ENCODE measurements at places on chromosomes 5 and 9.
A peak's percentile ranks its signal among the peaks of the same experiment; 100 is the strongest.

- no peak for DNase-seq
These were observed 7.2 kb upstream of the TMEFF1 start for GRCh38 chr9:100465761-100466160.

DNA sequence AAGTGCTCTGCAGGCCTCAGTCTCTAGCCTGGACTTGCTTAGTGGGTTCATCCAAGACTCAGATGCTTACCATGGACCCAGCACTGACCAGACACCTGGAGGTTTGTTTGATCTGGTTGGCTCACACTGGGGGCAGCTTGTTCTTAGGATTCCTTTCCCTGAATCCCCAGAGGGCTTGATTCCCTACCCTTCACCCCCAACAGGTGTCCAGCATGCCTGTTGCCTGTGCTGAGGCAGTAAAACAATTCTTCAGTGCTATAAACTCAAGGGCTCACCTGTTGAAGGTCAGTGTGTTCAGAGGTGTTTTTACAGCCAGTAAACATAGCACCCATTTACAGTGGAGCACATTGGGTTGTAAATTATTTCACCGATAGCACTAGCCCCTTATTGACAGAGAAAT is 123.8 kb upstream of the KLF4 start:
- DNase-seq, result no peak

DNA sequence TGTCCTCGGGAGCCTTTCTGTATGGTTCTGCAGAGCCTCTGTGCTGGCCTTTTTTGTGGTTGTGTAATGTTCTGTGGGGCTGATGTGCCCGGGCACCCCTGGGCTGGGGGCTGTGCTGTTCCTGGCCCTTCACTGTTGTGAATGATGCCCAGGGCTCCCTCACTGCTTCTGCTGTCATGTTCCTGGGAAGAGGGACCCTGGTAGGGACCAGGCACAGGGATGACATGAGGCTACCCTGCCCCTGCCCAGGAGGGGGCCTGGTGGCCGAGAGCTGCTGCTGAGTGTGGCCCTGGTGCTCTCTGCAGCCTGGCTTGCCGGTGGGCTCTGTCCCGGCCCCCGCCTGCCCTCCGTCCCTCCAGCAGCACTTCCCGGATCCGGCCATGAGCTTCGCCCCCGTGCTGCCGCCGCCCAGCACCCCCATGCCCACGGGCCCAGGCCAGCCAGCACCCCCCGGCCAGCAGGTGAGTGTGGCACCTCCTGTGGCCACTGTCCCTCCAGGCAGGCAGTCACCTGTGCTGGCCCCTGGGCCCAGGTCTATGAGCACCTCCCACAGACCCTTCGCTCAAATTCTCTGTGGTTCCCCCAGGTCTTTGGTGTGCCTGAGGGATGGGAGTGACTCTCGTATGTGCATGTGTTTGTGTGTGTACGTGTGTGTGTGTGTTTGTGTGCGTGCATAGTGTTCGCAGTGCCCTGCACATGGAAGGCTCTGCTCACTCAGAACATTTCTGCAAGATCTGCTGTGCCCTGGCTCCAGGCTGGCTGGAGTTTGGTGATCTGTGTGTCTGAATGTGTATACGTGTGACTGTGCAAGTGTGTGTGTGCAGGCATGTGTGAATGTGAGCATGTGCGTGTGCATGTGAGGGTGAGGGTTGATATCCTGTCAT is 72.3 kb downstream of the WNK2 start:
- DNase-seq, result no peak

- DNase-seq, result no peak
These were observed 9.8 kb downstream of the TMEM245 start for GRCh38 chr9:109109967-109110328.

- no peak for DNase-seq
These were observed 41.9 kb downstream of the NACC2 start for GRCh38 chr9:136052991-136053756.

DNA sequence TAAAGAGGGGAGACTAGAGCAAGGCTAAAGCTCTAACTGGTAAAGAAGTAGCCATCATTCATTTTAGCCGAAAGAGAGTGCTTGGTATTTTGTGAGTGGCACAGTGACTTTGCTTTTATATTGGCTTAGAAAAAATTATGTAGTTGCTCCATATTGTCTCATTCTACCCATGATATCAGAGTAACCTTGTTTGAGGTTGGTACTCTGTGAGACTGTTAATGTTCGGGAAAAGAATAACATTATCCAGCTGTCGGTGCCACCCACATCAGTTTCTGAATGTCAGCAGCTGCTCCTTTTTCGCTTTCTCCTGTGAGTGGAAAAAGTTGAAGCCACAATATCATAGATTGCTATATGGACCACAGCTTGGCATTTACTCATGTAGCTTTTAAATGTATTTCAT is 376.4 kb upstream of the KCNN2 start:
- DNase-seq, result no peak

- DNase-seq, result no peak
These were observed 36.2 kb downstream of the FBXL17 start for GRCh38 chr5:108345541-108346171.

- no peak for DNase-seq
These were observed 1.6 kb downstream of the HBEGF start for GRCh38 chr5:140344683-140345423.

- DNase-seq, result no peak
These were observed 131.7 kb upstream of the CCNG1 start for GRCh38 chr5:163305655-163306054.

GRCh38 chr5:180330810-180331646 is 22.1 kb downstream of the GFPT2 start:
- no peak for DNase-seq

DNA sequence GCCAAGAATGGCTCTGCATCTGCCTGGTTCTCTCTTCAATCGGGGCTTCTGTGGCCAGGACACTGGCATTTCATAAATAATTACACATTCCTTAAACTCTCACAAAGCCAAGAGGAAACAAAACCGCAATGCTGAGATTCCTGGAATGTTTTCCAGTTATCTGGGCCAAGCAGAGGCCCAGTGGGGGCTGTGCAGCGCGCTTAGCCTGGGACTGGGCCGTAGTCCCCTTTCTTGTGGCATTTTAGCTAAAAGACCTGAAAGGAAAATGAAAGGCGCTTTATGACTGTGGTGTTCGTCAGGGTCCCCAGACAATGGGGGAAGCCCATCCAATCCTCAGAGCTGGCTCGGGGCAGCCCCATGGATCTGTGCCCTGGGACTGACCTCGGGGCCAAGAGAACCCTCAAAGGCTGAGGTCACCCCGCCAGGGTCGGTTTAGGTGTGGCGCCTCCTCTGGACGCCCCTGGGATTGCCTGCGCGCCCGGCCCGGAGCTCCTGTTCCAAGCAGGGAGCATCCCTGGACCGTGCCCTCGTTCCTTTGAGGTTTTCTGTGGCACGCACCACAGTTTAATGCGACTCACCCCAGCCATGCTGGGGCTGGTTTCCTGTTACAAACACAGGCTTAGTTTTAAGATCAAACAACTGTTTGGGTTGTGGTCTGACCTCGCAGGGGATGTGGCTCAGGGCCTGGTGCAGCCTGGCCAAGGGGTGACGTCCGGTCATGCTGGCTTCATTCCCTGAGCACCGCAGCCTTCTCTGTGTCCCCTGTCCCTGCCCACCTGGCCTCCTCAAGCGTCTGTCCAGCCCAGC is 51.5 kb upstream of the NKD2 start:
- DNase-seq, result peak; percentile 54

DNA sequence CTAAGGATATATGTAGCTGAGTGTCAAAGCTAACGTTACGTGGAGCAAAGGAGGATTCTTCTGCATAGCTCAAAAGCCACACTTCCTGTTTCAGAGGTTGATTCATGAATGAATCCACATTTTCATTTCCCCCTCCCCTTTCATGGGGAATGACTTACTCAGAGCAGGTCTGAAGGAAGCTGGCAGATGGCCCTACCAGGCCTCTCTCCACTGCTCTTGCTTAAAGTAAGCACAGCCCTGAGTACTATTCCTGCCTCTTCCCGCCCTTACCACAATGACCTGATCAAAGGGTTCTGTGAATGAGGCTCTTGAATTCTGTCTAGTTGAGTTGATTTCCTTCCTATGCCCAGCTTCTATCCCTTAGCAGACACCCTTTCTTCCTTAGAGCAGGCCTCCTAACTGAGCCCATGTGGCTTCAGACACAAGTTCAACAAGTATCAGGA is 6.3 kb downstream of the IGIP start:
- peak; percentile 3 for DNase-seq

GRCh38 chr9:135641745-135642144 is 2.4 kb upstream of the GLT6D1 start:
- DNase-seq, result no peak

DNA sequence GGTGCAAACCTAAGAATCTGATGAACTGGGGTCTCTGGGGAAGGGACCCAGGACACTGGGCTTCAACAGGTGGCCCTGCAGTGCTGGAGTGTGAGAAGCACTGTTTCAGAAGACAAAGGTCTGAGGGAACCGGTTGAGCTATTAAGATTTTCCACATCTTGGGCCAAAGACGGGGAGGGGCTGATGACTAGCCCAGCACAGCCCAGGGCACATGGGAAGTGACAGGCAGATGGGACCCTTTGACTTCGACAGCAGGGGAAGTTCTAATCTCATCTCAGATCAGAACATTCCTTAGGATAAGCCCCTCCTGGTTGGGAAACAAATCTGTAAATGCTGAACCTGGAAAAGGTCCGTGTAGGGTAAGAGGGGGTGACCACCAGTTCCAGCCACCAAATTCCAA is 67.4 kb downstream of the RAPGEF1 start:
- DNase-seq, result no peak

DNA sequence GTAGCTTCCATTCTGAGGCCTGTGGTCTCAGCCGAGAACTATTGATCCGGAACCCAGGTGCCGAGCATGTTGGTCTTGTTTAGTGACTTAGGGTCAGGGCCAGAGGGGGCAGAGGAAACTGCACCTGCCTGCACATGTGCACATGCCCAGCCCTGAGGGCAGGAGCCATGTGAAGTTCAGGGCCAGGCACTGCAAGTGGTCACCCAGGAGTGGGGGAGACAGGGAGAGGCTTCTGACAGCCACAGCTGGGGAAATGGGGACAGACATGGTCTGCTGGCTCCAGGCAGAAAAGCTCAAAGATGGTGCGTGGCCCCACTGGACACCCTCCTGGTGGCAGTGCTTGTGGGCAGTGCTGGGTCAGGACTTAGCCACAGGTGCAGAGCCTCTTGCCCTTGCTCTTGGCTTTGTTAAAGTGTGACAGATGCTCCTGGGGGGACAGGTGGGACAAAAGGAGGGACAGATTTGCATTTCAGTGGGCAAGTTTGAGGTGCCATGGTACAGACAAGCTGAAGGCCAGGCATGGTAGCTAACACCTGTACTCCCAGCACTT is 134.4 kb downstream of the CACNA1B start:
- DNase-seq, result no peak

DNA sequence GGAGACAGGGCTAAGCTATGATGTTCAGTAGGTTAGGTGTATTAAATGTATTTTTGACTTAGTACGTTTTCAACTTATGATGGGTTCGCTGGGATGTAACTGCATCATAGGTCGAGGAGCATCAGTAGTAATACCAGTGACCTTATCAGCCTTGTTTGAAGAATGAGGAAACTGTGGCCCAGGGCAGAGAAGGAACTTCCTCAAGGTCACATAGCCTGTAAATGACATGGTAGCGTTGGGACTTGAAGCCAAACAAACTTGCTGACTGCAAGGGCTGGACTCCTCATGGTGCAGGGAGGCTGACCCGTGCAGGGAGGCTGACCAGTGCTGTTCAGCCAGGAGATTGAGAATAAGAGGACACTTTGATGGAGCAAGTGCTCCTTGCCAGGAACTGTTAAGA is 21.3 kb upstream of the PTPN3 start:
- no peak for DNase-seq

DNA sequence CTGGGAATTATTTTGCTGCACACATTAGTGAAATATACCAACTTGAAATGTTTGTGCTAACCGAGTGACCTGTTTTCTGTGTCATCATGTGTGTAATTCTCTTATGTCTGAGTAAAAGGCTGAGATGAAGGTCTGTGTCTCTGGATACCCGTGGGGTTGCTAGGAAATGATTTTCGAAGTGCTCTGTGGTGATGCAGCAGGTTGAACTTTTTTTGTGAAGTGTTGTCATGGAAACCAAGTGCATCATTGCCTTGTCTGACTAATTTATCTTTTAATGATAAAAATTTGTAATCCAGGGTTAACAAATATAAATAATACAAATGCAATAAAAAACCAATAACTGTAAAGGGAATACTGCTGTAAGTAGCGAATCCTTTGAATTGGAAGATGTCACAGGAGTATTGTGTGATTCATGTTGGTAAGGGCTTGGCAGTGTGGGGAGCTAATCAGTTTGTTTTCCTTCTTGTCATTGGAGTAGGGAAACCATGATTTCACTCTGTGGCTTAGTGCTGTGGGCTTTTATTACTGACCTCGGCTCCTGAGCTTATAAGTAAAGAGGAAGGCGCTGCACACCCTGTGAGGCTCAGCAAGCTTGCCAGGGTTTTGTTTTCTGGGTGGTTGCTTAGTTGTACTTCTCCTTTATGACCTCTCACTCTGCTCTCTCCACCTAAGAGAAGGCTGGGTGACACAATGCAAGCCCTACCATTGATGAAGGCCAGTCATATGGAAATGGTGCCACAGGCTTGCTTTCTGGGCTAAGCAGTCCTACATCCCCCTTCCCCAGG is 22.3 kb downstream of the PDE8B start:
- no peak for DNase-seq

DNA sequence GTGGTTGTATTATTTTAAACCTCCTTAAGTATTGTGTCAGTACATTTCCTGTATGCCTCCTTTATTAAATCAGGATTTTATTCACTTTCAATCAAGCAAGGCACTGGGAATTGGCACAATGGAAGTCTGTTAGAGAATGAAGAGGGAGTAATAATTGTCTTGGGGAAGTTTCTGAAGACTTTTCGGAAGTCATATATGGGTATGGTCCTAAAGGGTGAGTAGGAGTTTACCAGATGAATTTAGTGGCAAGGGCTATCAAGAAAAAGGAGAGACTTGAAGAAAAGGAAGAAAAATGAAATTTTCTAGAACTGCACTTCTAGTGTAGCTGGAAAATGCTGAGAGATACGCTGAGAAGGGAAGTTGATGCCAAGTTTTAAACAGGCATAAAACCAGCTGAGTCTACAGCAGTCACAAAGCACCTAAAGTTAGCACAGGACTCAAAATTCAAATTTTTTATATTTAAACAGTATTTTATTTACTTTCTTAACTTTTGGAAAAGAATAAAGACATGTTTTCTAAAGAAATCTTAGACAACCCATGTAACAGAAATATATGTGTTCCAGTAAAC is 184.9 kb downstream of the SMC2 start:
- DNase-seq, result no peak

DNA sequence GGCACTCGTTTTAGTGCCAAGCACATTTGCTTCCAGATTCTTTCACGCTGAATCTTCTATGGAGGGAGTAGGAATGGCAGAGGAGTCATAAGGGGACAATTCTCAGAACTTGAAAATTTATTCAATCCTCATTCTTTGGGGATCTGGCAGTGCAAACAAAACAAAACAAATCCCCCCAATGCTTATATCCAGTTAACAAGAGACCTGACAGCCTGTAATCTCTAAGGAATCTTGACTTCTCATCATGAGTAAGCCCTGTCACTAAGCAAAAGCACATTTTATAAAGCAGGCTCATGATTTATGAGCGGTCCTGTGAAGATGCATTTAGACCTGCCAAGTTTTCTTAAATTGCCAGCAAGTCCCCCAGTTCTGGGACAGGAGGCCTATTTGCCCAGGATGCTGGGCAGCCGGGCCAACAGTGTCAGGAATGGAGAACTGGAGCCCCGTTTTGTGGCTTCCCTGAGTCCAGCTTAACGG is 513.9 kb downstream of the CTNND2 start:
- DNase-seq, result no peak

Data from activated naive CD4-positive, alpha-beta T cell treated with anti-CD3 and anti-CD28 coated beads, Interleukin-2, amount 50 U/mL, for 72 hours (primary cell).